ENCODE measurements at places on chromosomes 6 and 20.

- DNase-seq, result no peak
These were observed 14.7 kb downstream of the PI16 start for GRCh38 chr6:36969240-36969691.

- DNase-seq, result no peak
These were observed 119.7 kb upstream of the ZFP64 start for GRCh38 chr20:52311209-52311794.

DNA sequence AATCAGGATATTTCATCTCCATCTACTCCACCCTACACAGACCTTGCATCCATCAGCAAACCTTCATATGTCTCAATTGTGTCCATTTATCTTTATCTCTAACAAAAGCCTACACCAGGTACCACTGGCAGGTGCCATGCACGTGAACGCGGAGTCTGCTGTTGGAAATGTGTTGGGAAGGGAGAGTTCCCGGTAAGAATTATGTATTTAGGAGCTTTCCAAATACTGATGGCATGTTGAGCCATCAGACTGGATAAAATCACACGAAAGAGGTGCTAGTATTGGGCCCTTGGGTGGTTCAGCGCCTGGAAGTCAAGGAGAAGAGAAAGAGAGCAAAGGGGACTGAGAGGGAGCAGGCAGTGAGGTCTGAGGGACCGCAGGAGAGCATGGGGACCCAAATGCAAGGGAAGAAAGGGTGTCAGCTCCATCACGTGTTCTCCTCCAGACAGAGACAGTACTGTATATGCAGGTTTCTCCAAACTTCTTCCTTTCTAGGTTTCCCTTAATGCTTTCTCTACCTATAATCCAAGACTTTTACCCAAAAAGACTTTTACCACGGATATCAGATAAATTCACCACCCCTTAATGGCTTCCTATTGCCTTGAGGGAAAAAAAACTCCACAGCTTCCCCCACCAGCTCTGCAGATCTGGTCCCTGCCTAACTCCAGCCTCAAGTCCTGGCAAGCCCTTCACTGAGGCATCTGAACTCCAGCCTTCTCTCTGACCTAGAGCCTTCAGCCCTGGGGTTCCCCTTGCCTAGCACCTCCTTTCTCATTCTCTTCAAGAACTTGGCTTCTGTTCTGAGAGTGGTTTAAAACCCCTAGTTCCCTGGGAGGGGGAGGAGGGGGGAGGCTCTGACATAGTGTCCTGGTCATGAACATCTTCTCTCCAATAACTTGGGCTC, 4.8 kb upstream of the ZNF217 start:
- no peak for DNase-seq

GRCh38 chr20:1266167-1266973, at the start of gene SNPH:
SNPH (plus strand) TSS chr20:1266294; CDS start chr20:1296240, 29,946 bp downstream.
- DNase-seq, result peak; percentile 74

GRCh38 chr20:57941604-57942381, 232.0 kb upstream of the PMEPA1 start:
- DNase-seq, result no peak

DNA sequence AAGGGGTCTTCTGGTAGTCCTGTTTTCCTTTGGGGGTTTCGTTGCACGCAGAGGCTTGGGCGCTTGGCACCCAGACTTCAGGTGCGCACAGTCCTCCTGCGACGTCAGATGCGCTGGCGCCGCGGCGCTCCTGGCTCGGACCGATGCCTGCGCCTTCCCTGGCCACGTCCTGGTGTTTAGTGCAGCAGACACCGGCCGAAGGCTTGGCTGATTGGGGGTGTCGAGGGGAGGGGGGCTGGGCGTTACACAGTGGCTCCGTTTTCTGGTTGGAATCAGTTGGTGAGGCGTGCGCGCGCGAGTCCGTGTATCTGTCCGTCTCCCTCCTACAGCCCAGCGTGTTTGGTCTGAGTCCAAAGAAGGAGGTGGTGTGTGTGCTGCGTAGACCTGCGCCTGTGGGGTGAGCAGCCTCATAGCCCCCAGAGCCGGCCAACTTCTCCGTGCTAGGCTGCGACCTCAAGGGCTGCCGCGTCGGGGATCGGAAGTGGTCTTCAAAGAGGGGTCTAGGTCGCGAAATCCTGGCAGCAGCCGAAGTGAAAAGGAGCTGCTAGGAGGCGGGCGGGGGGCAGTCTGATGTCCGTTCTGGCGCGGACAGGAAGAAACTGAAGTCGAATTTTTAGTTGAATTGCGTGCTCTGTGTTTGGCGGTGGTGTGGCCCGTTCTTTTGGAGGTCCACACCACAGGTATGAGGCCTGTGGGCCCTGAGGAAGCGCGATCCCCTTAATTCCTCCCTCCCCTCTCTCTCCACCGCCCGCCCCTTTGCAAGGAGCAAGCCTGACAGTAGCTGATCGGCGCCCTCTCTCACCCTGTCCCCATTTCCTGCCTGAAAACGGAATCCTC, 1.5 kb downstream of the SYNDIG1 start:
- no peak for DNase-seq

GRCh38 chr20:10671221-10671918, 2.4 kb downstream of the JAG1 start:
- DNase-seq, result peak; percentile 94

GRCh38 chr6:159106627-159107241, 61.9 kb upstream of the TAGAP start:
- DNase-seq, result peak; percentile 52

- peak; percentile 17 for DNase-seq
These were observed 661.3 kb downstream of the CD109 start for GRCh38 chr6:74357321-74357720.

DNA sequence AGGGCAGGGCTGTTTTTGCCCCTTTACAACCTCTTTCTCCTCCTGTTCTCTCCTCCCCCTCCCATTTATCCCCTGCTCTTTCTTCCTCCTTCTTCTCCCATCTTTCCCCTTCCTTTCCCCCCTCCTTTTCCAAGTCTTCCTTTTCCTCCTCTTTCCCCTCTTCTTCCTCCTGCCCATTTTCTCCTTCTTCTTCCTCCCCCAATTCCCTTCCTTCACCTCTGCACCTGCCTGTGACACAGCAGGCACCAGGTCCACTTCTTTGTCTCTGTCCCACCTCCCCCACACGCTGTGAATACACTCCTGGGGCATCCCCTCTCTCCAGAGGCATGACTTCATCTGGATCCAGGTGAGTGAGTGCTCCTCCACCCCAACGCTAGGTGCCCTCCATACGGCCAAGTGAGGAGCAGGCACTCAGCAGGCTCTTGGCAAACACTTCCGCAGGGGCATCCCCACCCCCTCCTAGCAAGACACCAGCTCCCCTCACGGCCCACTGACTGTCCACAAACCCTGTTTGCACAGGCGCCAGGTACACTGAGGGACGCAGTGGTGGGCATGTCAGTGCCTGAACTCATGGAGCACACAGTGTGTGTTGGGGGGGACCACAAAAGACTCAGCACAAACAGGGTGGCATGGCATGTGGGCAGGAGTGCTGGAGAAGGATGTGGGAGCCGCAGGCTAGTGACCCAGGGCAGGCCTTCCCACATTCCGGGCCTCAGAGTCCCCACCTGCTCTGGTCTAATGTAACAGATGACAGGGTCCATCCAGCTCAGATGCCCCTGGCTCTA, 10.7 kb upstream of the TLDC2 start:
- no peak for DNase-seq

GRCh38 chr6:134166511-134167261, 114.3 kb upstream of the SLC2A12 start:
- no peak for DNase-seq

DNA sequence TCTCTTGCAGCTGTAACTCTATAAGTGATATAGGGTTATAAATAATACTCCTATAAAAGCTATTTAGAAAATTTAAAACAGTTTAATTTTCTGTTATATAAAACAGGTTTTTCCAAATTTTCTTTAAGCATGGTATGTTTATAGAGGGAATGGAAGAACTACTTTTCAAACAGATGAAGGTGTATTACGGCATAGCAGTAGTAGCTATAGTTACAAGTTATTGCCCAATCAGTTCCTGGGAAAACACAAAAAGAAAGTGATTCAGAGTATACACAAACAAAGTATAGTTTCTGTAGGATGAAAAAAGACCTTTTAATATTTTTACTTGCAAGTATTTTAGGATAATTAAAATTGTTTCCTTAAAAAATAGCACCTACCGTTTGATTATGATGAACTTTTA, 9.8 kb downstream of the SLC17A5 start:
- no peak for DNase-seq

GRCh38 chr6:129966125-129966524, 52.3 kb upstream of the L3MBTL3 start:
- no peak for DNase-seq

GRCh38 chr6:153016846-153017245, 14.3 kb upstream of the MTRF1L start:
- DNase-seq, result no peak

DNA sequence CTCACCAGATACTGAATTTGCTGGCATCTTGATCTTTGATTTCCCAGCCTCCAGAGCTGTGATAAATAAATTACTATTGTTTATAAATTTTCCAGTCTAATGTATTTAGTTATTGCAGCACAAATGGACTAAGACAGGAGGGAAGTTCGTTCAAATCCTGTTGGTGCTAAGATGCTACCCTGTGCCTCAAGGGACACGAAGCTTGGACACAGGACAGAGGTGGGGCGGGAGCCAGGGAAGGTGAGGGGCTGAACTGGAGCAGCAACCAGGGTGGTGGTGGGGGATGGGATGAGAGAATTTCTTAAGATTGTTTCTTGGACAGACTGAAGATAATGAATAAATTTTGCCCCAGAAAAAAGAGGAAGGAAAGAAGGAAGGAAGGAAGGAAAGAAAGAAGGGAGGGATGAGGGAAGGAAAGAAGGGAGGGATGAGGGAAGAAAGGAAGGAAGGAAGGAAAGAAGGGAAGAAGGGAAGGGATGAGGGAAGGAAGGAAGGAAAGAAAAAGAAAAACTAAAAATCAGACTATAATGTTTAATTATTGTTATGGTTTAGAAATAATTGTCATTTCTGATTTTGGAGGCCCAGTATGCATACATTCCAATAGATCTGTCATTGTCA, 127.2 kb downstream of the CDC5L start:
- DNase-seq, result no peak

DNA sequence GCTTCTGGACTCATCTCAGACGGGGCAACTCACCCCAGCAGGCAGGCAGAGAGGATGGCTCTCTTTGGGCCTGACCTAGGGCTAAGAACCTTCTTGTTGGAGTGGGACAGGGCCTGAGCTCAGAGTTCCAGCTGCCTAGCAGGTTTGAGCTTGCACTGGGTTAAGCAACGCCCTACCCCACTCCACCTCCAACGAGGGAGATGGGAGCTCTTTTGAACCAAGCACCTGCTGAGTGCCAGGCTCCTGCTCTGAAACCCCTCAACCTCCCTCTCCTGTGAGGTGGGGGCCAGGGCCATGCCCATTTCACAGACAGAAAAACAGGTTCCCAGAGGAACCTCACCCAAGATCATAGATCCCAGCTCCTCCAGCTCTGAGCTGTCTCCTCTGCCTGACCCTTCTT, 54.3 kb downstream of the SNAI1 start:
- DNase-seq, result no peak

DNA sequence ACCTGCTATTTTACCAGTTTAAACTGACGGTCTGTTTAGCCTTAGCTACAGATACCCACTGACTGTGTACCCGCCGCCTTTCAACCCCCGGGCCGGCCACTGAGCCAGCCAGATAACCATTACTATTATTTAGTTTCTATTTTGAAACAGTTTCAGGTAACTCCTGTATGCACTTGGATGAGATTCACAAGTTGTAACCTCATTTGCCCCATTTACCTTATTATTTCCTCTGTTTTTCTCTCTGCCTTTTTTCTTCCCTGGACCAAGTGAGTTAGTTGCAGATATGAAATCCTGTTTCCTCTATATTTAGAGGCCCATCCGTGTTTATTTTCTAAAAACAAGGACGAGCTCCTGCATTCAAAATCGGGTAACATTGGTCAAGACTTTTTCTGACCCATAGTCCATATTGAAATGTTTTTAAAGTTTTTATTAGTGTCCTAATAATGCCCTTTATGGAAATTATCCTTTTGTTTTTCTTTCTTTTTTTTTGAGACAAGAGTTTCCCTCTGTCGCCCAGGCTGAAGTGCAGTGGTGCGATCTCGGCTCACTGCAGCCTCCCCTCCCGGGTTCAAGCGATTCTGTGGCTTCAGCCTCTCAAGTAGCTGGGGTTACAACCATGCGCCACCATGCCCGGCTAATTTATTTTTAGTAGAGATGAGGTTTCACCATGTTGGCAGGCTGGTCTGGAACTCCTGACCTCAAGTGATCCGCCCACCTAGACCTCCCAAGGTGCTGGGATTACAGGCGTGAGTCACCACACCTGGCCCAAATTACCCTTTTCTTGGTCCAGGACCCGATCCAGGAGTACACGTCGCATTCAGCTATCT, 767 bp downstream of the AP5S1 start:
- DNase-seq, result no peak

DNA sequence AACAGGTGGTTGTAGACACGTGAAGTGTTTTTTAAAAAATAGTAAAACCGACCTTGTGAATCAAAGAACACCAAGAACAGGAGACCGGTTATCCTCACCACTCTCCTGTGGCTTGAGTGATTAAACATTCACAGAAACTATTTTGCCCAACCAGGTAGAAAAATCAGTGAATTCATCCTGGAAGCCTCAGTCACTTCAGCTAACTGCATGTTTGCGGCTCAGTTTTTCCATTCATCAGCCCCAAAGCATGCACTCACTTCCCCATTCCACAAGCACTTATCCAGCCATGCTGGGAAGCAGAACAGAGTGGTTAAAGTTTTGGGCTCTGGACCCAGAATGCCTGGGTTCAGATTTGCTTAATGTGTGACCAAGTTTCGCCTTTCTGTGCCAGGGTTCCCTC, 2.4 kb downstream of the LRRN4 start:
- no peak for DNase-seq

DNA sequence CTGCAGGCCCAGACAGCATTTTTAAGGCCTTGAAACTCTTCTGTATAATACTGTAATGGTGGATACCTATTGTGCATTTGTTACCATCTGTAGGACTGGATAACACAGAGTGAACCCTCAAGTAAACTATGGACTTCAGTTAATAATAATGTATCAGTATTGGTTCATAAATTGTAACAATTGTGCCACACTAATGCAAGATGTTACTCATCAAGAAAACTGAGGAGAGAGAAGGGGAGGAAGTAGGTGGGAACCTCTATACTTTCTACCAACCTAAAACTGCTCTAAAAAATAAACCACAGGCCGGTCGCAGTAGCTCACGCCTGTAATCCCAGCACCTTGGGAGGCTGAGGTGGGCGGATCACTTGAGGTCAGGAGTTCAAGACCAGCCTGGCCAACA, 10.8 kb downstream of the MAPK13 start:
- no peak for DNase-seq

DNA sequence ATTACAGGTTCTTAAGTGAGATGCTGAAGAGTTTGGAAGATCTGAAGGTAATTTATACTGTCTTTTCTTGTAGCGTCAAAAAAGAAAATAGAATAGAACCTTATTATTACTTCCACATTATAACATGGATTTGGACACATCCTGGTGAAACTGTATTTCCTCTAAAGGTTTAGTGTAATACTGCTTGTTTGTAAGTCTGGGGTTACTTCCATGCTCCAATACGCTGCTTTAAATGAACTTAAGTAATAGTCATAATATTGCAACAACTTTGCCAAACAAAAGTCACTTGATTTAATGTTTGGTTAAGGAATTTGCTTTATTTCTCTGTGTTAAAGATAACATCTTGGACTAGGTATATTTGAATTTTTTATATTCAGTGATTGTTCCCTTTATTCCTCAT, 11.5 kb upstream of the SNRNP48 start:
- DNase-seq, result no peak
